ENCODE measurements at places on chromosomes 7 and 10. TPM values are rescaled to one million over a fixed set of nuclear protein-coding genes. Genes with fewer than 3 reads are reported as not detected.

DNA sequence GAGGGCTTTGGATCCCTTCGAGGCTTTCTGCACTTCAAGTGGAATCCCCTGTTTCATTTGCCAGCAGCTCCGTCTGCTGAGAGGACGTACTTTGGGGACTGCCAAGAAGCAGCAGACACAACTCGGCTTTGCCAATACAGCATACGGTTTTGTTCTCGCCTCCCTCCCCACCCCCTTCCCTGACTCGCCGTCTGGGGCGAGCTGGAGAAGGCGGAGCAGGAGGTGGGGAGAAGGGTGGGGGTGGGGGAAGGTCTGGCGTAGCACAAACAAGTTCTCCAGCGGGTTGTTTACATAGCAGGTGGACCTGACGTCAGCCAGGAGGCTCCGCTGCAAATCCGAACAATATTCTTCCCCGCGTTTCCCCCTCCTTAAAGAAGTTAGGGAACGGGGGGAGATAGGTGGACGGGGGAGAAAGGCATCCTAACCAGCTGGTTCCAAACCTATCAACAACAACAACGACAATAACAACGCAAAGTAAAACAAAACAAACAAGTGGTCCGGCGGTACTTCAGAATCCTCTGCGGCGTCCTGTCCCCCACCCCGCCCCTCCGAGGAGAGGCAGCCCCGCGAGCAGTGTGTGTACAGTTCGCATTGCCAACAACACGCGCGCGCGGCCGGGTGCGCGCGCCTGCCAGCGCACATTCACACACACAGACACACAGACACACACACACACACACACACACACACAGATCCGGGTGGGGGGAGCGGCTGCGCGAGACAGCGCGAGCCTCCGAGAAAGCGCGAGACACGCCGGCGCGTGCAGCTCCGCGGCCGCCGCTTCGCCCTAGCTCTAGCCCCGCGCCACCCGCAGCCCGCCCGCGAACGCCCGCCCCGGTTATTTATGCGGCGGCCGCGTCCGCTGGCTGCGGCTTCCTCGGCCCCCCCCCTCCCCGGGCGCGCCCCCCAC, 167.0 kb upstream of the PPP1R3A start:
- DNase-seq: peak; percentile 87

- DNase-seq: no peak
Measured at GRCh38 chr10:47286591-47287315, 13.2 kb upstream of the GDF10 start.

DNA sequence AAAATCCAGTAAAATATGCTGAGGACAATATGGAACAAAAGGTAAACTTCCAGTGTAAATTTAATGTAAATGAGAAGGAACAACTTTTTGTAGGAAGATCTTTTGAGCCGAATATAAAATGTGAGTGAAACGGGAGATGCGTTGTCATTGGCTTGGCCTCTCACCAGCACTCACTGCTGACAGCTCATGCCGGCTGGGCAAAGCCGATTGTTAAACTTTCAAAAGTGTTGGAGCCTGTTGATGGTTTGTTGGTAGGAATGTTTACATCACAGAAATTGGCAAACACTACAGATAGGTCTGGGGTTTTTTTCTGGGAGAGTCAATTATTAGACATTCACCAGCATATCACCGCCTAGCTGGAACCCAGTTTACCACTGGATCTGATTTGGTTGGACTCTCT, 6.1 kb downstream of the PSTK start:
- no peak for DNase-seq

GRCh38 chr10:125016611-125017202, 74.8 kb downstream of the ZRANB1 start:
- peak; percentile 86 for DNase-seq

- no peak for DNase-seq
Measured at GRCh38 chr7:121116396-121116795, 127.9 kb downstream of the CPED1 start.

DNA sequence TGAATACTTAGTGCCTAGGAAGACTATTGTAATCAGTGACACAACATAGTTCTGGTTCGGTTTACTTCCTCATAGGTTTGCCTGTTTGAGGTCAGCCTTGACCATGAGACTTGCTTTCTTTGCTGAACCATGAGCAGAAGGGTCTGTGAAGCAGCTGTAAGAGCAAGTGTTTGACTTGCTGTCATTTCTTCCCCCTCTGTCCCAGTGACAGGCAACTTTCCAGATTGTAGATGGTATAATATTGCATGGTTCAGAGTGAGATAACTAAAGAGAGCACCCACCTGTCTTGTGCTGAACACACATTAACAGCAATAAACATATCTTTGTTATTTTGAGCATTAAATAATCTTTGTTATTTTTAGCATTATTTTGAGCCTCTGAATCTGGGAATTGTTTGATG, 9.3 kb upstream of the RTKN2 start:
- no peak for DNase-seq

DNA sequence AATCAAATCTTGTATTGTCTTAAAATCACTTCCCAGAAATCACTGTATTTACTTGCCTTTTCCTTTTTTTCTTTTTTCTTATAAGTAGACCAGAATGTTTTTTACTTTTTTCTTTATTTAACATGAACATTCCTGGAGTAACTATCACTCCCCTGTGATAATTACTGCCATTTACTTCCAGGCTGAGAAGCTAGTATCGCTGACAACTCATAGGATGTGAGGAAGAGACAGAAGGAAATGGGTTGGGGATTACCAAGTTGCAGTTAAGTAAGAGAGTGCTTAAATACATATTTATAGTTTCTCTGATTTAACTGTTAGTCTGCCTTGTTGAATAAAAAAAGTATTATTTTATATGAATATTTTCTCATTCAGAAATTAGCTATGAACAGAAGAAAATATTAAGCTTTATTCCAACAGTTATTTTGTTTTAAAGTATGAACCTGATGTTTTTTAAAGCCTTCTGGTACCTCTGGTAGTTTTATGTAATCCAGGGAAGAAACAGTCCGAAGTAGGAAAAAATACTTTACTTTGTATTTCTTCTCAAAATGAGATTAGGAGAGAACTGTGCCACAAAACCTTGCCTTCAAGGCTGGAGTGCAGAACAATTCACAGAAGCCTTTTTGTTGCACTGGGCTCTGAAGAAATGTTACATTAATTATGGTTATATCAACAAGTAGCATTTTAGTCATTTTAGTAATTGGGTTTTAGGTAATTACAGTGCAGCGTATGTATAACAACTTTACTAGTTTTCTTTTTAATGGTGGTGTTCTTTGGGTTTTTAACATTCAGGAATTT, 72.8 kb downstream of the SHOC2 start:
- no peak for DNase-seq

GRCh38 chr7:143331179-143331801, 15.4 kb downstream of the CLCN1 start:
- no peak for DNase-seq

DNA sequence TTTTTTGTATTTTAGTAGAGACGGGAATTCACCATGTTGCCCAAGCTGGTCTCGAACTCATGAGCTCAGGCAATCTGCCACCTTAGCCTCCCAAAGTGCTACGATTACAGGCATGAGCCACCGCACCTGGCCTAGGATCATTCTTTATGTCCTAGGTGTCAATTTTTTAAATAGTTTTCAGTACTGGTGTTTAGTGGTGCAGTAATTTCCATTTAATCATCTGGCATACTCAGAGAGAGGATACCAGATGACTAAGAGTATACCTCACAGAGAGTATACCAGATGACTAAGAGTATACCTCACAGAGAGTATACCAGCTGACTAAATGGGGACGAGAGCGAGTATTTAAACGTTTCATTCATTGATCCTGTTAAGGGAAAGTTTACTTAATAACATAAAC, 37.3 kb upstream of the TMEM248 start:
- DNase-seq: no peak

DNA sequence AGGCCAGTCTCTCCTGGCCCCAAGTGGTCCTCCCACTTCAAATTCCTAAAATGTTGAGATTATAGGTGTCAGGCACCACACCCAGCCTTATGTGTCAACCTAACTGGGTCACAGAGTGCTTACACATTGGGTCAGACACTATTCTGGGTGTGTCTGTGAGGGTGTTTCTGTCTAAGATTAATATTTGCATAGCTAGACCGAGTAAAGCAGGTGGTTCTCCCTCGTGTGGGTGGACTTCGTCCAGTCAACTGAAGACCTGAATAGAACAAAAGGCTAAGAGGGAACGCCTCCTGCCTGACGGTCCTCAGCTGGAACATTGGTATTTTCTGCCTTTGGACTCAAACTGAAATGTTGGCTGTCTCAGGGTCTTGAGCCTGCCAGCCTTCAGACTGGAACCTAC, 11.5 kb downstream of the PPIF start:
- no peak for DNase-seq

DNA sequence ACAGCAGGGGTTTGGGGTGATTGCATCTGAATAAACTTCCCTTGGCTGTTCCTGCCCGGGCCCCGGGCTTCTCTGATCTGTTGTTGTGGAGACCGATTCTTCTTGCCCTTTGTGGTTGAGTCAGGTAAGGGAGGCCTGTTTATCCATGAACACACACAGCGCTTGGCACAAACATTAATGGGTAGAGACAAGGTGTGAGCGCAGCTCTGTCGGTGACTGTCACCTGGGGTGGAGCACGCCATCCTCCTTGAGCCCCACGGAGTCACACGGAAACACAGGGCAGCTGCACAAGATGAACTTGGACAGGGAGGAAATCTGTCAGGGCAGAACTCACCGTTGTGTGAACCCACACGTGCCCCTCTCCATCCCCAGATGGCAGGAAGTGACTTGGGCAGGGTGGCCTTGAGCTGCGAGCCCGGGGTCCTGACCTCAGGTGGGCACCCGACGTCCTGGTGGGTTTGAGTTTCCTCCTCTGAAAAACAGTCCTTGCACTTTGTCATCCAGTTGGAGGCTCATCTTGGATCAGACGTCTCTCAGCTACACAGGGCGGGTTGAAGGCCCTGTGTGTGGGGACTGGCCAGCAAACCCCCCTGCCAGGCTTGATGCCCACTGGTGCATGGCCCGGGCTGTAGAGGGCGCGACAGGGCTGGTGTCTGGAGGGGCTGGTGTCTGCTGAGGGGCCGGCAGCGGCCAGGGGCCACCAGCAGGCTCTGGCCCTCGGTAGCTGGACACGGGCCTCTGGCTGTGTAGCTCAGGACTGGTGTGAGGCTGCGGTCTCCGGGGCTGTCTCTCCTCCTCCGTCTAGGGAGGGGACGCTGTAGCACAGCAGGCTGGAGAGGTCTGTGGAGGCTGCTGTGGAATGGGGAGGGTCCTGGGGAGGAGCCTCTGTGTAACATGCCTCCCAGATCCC, 24.2 kb upstream of the SHH start:
- DNase-seq: no peak

DNA sequence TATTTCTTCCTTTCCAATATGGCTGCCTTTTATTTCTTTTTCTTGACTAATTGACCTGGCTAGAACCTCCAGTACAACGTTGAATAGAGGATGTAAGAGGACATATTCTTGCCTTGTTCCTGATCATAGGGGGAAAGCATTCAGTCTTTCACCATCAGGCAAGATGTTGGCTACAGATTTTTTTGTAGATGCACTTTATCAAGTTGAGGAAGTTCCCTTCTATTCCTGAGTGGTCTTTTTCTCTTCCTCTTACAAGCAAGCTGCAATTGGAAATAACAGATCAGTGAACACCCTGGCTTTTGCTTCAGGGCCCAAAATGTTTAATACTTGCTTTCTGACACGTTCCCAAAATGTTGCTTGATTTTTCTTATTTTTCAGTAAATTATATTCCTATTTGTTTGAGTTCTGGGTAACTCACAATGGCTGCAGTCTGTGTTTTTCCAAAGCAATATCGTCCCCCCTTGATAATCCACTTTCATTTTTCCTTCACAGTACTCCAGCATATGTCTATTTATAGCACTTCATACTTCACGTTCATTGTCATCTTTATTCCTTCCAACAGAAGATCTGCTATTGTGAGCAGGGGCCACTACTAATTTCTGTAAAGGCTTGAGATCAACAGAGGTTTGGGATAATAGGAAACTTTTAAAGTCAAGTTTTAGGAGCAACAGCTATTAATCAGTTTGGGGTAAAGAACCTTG, 11.7 kb downstream of the CPEB3 start:
- no peak for DNase-seq

Gene CUX1
- total RNA-seq: 97.4 TPM

Gene KCNMA1
- total RNA-seq: 2.0 TPM

Gene SEPTIN7
- total RNA-seq: 167 TPM

Gene IGF2BP3
- total RNA-seq: not detected

Gene INMT
- 40.4 TPM for total RNA-seq

Gene FOXI2
- not detected for total RNA-seq

Data from Right ventricle myocardium superior (tissue), 1 donor.